ENCODE measurements at places on chromosomes 16 and 17.

DNA sequence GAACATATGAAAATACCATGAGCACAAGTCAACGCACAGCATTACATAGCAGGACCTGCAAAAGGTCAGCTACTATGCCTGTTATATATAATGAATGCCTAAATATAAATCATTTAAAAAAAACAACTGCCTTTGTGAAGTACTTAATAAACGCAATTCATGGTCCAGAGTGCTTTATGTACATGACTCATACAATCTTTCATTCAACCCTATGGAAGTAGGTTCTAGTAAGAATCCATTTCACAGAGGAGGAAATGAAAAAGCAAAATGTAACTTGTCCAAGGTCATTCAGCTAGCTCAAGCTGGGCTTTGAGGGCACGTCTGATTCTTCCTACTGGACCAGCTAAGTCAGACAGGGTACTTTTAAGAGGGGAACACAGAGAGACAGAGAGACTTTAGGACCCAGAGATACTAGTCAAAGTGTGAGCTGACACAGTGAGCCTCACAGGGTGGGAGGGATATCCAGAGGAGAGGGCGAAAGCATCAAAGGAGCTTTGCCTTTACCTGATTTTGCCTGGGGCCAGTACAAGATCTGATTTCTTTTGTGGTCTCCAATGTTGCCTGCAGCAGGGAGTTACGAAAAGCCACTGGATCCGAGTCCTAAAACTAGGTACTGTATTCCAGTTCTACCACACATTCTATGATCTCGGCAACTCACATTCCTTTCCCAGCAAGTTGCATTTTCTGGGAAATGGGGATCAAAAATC lies 83.4 kb upstream of the ZFHX3 start:
- DNase-seq, result no peak

- DNase-seq, result no peak
Observed at GRCh38 chr16:87728026-87728425, 37.8 kb downstream of the KLHDC4 start.

DNA sequence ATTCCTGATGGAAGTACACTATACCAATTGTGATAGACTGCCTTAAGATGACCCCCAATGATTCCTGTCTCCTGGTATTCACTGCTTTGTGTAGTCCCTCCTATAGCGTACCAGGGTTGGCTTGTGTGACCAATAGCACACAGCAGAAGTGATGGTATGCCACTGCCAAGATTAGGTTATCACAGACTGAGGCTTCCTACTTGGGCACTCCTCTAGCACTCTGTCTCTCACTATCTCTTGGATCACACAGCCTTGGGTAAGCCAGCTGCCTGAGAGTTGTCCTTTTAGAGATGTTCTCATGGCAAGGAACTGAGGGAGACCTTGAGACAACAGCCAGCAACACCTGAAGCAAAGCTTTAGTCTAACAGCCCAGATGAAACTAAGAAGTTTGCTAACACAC lies 12.7 kb upstream of the AMFR start:
- DNase-seq, result no peak

DNA sequence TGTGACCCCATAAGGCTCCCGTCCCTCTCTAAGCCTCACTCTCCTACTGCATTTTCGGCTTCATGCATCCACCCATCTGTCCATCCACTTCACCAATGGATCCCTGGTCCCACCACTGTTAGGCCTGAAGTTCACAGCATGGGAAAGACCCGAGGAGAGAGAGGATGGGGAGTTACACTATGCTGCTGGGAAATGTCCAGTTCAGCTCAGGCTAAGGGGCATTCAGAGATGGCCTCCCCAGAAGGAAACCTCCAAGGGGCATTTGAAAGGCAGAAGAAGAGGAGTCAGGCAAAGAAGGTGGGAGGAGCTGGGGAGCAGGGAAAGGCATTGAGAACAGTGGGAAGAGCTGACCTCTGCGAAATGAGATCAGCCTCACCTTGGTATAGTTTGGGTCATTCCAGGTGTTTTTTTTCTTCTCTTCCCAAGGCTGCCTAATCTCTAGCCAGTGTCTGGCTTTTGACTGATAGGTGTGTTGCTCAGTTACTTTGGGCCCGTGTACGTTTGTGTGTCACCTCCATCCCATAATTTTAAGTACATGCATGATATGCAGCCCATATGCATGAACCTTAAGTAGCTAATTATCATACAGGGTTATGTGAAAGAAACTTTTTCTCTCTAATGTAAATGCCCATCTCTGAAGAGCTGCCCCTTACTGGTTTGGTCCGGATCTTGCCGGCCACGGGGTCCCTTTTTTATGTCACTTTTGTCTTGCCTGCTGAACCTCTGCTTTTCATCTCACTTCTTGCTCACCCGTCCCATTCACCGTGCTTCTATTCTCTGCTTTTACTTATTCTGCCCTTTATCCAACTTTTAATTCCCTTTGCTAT lies 11.6 kb upstream of the DRC7 start:
- DNase-seq, result no peak

- DNase-seq, result no peak
Observed at GRCh38 chr17:42053731-42054500, 3.5 kb upstream of the C17orf113 start.
